ENCODE measurements at places on chromosomes 1 and 21.

GRCh38 chr21:41979751-41980369, 26.0 kb upstream of the C2CD2 start:
- DNase-seq: no peak

DNA sequence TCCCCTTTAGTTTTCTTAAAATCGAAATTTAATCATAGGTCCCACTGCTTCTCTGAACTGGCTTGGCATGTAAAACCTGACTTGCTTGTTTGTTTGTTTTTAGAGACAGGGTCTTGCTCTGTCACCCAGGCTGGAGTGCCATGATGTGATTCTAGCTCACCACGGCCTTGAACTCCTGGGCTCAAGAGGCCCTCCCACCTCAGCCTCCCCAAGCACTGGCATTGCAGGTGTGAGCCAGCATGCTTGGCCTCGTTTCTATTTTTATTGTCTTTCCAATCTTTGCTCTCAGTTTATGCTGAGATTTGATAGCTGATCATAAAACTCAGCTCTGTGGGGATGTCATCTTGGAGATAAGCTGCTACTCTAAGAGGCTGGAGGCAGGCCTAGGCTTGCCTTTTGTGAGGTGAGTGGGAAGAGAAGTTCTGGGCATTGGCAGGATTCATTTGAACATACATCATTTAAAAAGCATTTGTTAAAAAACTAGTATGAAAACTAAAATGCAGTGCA, 51.5 kb upstream of the GCLM start:
- DNase-seq: no peak

- no peak for DNase-seq
Measured at GRCh38 chr1:238451781-238452310, 561.1 kb upstream of the ZP4 start.

- no peak for DNase-seq
Measured at GRCh38 chr1:172460887-172461315, 17.0 kb upstream of the PIGC start.

DNA sequence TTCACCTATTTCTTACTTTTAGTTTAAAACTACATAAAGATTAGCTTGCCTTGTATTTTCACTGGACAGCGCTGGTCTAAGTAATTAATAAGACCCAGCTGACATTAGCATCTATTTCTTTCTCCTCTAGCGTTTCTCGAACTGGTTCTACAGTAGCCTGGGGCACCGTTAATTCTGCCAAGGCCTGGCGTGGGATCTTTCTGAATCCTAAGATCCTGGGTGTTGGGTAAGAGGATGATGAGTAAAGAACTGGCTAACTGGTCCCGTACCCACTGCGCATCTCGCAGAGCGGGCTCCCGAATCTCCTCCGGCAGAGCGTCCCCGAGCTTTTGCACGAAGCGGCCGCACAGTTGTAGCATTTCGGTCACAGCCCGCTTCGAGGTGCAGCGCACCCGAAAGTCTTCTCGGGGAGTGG, 309 bp downstream of the NSL1 start:
- DNase-seq: no peak

- DNase-seq: no peak
Measured at GRCh38 chr1:218748071-218748470, 402.9 kb downstream of the TGFB2 start.

DNA sequence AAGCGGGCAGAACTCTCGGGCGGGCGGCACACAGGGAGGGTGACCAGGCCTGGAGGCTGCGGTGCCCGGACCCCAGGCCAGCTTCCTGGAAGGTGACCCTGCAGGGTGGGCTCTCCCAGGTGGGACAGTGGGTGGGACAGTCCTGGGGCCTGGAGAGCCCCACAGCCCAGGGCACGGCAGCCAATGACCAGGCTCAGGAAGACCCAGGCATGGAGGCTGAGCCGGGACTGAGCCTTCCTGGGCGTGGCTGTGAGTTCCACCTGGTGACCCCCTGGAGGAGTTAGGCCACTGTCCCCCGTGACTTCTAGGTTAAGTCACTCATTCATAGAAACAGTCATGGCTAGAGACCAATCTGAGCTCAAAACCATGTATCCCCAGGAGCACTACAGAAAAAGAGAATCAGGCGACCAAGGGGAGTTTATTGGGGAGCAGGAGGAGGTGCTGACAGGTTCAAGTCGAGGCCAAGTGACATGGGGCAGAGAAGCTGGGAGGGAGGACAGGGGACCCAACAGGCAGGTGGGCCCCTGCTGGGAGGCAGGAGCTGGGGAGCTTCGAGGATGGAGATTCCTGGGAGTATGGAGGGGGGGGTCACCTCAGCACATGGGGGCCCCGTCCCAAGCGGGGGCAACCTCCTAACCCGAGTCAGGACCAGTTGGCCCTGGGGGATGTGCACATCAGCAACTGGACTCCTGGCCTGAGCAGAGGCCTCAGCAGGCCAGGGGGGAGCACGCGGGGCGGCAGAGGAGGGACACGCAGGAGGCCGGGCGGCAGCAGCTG, 1.2 kb downstream of the KRTAP10-5 start:
- no peak for DNase-seq

- no peak for DNase-seq
Measured at GRCh38 chr1:14238472-14239307, 359.8 kb upstream of the KAZN start.

DNA sequence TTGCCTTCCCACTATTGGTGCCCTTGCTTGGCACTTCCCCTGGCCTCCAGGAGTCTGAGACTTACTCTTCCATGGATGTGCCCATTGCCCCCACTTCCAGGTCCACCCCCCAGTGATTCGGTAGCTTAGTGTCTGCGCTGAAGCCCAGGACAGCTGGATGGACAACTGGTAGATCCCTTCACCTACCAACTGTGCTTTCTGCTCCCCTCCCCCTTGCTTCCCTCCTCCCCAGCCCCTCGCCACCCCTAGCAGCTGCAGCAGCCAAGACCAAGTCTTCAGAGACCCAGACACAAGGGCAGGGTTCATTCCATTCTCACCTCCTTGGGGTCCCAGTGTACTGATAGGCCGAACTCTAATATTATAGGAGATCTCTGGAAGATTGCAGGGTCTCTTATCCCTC, 6.9 kb downstream of the LMNA start:
- no peak for DNase-seq

Data from stimulated activated CD8-positive, alpha-beta memory T cell treated with anti-CD3 and anti-CD28 coated beads, Interleukin-15, amount 100 ng/mL, for 24 hours (primary cell).